A549 treated with GW870086 at 1 μM for 4 hours (cell line): ENCODE measurements at places on chromosomes 11 and 22. TPM values are rescaled to one million over a fixed set of nuclear protein-coding genes. Genes with fewer than 3 reads are reported as not detected.

The CRYBA4 gene
- total RNA-seq, result not detected in 5 replicates

The F2 gene
- 1.9 to 2.6 TPM (median 2.2 TPM) in 5 replicates for total RNA-seq

The RASSF10 gene
- total RNA-seq, result 1.9 to 2.5 TPM (median 2.3 TPM) in 5 replicates

The OR52E2 gene
- not detected in 5 replicates for total RNA-seq

The IRAG1 gene
- 0.05 to 0.15 TPM (median 0.11 TPM) in 4 of 5 replicates, not detected in the other for total RNA-seq

The CEP126 gene
- 1.8 to 3.4 TPM (median 2.7 TPM) in 5 replicates for total RNA-seq

The KCNC1 gene
- 0.03 to 0.19 TPM (median 0.06 TPM) in 5 replicates for total RNA-seq

The DERL3 gene
- total RNA-seq, result 0.23 to 0.60 TPM (median 0.38 TPM) in 5 replicates

The KRTAP5-9 gene
- 0.11 TPM in 1 of 5 replicates, not detected in the others for total RNA-seq

The FAU gene
- 887 to 1,065 TPM (median 962 TPM) in 5 replicates for total RNA-seq

The MAPK1 gene
- total RNA-seq, result 40.8 to 81.2 TPM (median 66.8 TPM) in 5 replicates
